ENCODE measurements at places on chromosomes 2 and 18. TPM values are rescaled to one million over a fixed set of nuclear protein-coding genes. Genes with fewer than 3 reads are reported as not detected.

Gene CIAO1
- polyA plus RNA-seq = 38.6 TPM

Gene ALPP
- 0.32 TPM for polyA plus RNA-seq

Gene SULT1C4
- 8.1 TPM for polyA plus RNA-seq

Gene IL1F10
- 1.1 TPM for polyA plus RNA-seq

Gene SLC38A11
- 0.64 TPM for polyA plus RNA-seq

Gene ABHD1
- polyA plus RNA-seq = 0.27 TPM

Gene ECEL1
- 1.7 TPM for polyA plus RNA-seq

Gene ADCYAP1
- 0.68 TPM for polyA plus RNA-seq

Gene PROM2
- 4.3 TPM for polyA plus RNA-seq

Gene SMYD1
- polyA plus RNA-seq = 0.43 TPM

Gene RRM2
- 4.2 TPM for polyA plus RNA-seq

Gene RAB27B
- 1.7 TPM for polyA plus RNA-seq

Gene ONECUT2
- 0.02 TPM for polyA plus RNA-seq

Gene HOXD11
- 0.09 TPM for polyA plus RNA-seq

Gene SPR
- polyA plus RNA-seq = 9.1 TPM

Gene ITGB6
- polyA plus RNA-seq = 0.32 TPM

Gene NPHP1
- 5.2 TPM for polyA plus RNA-seq

Gene PTPRM
- 55.6 TPM for polyA plus RNA-seq

Gene EFR3B
- 0.18 TPM for polyA plus RNA-seq

Gene HTR2B
- 0.84 TPM for polyA plus RNA-seq

Gene C2orf92
- polyA plus RNA-seq = 13.1 TPM

Gene CBLN2
- polyA plus RNA-seq = 0.25 TPM

Gene LRATD1
- 9.4 TPM for polyA plus RNA-seq
